Fibroblast of skin of back (primary cell): ENCODE measurements at places on chromosomes 16 and 17.

GRCh38 chr16:51538707-51539498, 387.8 kb upstream of the SALL1 start:
- peak; percentile 87 for DNase-seq

GRCh38 chr17:47618410-47618809, 31.3 kb upstream of the KPNB1 start:
- peak; percentile 15 for DNase-seq

- peak; percentile 81 for DNase-seq
Measured at GRCh38 chr17:40647624-40648383, at the start of gene SMARCE1. TSS of gene SMARCE1 (minus strand) at chr17:40647818. CDS start at chr17:40645802, 2,016 bp downstream.

DNA sequence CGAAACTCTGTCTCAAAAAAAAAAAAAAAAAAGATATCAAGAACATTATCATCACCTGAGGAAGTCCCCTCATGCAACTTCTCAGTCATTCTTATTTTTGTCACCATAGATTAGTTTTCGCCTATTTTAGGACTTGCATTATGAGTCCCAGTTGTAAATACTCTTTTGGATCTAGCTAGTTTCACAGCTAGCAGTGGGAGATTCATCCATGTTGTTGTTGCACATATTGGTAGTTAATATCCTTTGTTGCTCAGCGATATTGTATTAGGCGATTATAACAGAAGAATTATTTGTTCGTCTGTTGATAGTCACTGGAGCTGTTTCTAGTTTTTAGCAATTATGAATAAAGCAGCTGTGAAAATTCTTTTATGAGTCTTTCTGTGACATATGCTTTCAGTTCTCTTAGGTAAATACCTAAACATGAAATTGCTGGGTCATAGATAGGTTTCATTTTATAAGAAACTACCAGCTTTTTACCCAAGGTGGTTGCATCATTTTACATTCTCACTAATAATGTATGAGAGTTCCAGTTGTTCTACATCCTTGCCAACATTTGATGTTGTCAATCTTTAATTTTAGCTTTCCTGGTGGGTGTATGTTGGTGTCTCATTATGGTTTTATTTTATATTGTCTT, 40.7 kb upstream of the MAP3K14 start:
- no peak for DNase-seq

- DNase-seq, result no peak
Measured at GRCh38 chr16:66228792-66229191, 137.7 kb upstream of the CDH5 start.

GRCh38 chr17:75270218-75270965, 639 bp downstream of the MIF4GD start:
- DNase-seq, result peak; percentile 64

DNA sequence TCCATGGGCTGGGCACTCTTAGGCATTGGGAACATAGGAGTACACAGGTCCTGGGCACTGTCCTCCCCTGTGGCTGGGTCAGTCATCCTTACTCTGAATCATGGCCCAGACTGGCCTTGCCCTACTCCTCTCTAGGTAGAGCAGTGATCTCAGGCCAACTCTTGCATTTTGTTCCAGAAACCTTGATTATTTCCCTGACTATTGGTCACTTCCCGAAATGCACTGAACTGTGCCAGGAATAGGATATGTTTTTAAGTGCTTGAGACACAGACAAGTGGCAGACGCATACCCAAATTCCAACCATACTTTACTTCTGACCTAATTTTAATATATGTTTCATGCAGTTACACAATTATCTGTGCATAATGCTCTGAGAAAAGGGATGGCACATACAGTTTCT, 10.3 kb downstream of the KRABD2 start:
- DNase-seq, result peak; percentile 88

DNA sequence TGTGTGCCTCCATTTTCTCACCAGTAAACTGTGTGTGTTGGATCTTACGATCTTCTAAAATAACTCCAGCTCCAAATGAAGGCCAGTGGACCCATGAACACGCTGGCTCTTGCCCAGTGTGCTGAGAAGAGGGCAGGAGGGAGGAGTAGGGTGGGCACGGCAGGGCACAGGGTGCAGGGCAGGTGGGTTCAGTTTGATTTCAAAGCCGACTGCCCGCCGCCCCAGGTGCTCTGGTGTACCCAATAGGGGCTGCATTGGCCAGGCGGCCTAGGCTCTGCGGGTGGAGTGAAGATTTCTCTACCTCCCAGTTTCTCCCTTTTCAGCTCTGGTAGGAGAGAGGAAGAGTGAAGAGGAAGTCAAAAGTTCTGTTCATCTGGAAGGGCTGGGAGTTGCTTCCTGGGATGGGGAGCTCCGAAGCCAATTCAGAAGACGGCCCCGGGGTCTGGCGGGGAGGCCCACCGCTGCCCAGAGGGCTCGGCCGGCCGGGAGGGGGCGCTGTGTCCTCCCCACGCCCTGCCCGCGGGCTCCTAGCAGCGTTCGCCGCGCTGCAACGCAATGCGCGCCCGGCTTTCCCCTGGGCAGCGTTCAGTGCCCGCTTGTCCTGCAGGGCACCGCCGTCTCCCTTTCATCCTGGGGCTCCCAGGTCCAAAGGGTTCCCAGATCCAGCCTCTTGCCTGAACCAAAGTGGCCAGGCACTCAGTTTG, 1.1 kb upstream of the CRHR1 start:
- DNase-seq, result no peak

GRCh38 chr17:21352221-21352980, 23.8 kb upstream of the KCNJ12 start:
- DNase-seq, result no peak

- DNase-seq, result no peak
Measured at GRCh38 chr17:62804822-62805221, 3.3 kb downstream of the MARCHF10 start.
